Inflammatory macrophage (primary cell): ENCODE measurements at places on chromosomes 11 and 22.

GRCh38 chr11:87722756-87723565 lies 452.3 kb downstream of the RAB38 start:
- DNase-seq: peak; percentile 22

- DNase-seq: no peak
Measured at GRCh38 chr11:61587541-61587941, 6.7 kb upstream of the SYT7 start.

GRCh38 chr11:14773755-14774154 lies 118.3 kb downstream of the CYP2R1 start:
- DNase-seq: no peak

- no peak for DNase-seq
Measured at GRCh38 chr11:134745456-134745855, 333.4 kb upstream of the B3GAT1 start.

- no peak for DNase-seq
Measured at GRCh38 chr11:6096417-6096816, 11.1 kb upstream of the OR56B4 start.

GRCh38 chr11:66834943-66835342 lies 8.3 kb upstream of the RCE1 start:
- no peak for DNase-seq

- DNase-seq: no peak
Measured at GRCh38 chr22:38177926-38178604, 3.6 kb downstream of the PLA2G6 start.

DNA sequence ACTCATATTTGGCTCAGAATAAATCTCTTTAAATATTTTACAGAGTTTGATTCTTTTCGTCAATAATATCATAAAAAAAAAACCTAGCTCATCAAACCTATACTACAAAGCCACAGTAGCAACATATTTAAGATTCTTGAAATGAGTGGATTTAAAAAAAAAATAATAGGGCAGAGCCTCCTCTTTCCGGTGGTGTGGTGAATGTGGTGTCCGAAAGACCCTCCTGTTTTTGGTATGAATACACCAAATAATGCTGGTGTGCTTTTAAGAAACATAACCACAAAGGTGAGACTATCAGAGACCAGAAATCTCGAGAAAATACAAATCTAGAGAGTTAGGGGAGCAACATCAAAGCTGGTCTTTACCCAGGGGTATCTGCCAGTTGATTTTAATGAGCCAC lies 342.6 kb downstream of the TBC1D22A start:
- DNase-seq: no peak

DNA sequence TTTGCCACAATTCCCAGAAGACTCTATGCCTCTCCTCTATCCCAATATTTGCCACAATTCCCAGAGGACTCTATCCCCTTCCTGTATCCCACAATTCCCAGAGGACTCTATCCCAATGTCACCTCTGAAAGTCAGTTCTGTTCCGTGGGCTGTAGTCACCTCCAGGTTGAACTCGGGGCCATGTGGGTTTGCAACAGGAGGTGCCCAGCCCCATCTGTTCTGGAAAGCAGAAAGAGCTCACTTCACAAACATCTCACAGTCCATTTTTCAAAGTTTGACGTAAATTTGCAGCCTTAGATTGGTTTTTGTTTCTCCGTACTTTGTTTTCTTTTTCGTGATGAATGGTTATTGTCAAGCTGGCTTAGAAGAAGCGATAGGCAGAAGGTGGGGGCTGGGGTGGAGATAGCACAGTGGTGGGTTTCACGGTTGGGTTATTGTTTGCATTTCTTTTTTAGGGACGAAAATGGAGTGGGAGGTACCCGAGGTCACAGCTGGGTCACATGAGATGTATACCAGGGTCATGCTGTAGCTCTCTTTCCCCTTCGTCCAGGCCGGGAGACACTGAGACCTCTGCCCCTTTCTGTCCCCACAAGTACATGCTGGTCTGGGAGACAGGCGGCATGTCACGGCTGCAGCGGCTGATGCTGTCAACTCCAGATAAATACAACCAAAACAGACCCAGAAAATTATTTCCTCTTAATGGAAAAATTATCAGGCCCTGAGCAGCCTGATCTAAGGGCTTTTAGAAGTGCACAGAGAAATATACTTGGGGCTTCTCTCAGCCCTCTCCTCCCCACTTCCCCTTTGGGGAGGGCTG lies 374.5 kb downstream of the CADM1 start:
- no peak for DNase-seq

DNA sequence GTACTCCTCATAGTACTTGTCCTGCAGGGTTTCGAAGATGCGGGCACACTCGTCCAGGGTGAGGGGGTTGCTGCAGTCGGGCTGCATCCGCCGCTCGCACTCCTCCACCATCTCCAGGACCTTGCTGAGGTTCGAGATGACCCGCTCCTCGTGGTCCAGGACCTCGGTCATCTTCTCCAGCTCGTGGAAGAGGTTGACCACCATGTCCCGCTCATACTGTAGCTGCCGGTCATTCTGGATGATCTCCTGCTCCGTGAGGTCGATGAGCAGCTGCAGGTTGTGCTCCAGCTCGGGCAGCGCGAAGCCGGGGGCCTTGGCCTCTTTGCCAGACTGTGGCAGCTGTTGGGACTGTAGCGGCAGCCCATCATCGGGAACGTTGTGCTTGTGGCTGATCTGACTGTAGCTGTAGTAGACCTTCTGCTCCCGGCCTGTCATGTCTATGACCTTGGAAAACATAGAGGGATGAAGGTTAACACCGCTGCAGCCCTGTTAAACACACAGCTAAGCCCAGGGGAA lies 13.0 kb downstream of the TFIP11 start:
- DNase-seq: no peak

- no peak for DNase-seq
Measured at GRCh38 chr11:2002042-2002776, 4.6 kb upstream of the H19 start.
